AG04449 (cell line): ENCODE measurements at places on chromosomes 3 and 15.

DNA sequence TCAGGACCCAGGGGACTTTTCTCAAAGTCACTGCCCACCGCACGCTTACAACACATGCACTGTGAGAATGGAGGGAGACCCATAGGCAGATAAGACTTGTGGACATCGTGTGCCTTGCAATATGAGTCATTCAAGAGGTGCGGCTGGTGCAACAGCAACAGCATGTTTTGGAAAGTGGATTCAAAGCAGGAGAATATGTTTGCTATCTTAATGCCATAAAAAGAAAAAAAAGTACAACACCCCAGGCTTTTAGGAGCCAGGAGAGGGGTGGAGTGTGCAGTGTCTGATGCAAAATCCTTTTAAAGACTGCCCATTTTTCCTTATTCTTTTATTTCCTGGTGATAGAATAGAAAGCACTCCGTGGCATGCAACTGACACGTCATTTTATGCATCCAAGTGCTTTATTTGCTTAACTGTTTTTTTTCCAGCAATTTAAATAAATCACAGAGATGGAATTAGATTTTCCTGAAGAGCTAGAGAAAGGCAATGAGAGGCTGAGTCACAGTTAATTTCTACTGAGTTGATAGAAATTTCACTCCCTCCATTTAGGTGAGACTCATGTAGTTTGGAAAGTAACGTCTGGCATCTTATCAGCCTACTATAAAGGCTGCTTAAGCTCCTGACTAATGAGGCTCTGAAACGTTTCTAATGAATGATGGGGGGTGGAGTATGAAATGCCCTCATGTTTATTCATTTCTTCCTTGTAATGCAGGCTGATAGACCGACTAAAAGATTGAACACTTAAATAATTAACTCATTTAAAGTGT, 96.4 kb downstream of the NSUN3 start:
- DNase-seq, result no peak

DNA sequence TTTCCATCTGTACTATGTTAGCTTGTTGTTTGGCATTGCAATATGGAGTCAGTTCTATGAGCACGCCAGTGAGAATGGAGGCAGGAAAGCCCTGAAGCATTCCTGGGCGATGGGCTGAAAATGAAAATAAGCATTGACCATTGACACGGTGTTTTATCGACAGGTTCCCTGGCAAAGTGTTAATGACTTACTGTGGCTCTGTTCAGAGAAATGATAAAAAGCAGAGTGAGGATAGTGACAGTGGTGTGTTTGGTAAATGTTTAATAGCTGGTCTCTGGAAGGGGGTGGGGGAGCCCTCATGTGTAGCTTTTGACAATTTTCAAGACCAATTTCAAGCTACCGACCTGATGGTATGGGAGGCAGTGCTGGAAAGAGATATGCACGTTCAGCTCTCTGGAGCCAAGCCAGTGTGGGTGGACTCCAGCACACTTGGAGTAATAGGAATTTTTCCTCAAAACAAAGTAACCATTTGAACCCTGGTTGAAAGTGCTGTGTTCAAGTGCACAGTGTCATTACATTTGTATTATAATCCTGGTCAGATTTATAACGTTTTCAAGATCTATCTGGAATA, 341.7 kb upstream of the ROBO2 start:
- no peak for DNase-seq

GRCh38 chr3:56868706-56869105, 67.0 kb upstream of the ARHGEF3 start:
- DNase-seq, result no peak

DNA sequence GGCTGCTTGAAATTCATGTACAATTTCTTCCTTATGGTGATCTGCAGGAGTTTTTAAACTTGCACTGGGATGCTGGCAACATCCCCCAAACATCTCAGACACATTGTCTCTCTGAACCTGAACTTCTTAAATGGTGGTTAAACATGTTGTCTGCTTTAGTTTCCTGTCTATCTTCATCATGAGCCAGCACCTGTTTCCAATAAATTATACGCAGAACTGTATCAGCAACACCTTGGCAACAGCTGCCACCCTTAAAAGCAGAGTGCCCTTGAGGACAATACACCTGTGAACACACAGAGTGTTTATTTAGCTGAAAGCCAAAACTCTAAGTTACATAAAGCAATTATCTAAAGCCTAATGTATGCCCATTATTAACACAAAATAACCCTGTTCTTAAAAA, 242.9 kb downstream of the WNT5A start:
- no peak for DNase-seq

DNA sequence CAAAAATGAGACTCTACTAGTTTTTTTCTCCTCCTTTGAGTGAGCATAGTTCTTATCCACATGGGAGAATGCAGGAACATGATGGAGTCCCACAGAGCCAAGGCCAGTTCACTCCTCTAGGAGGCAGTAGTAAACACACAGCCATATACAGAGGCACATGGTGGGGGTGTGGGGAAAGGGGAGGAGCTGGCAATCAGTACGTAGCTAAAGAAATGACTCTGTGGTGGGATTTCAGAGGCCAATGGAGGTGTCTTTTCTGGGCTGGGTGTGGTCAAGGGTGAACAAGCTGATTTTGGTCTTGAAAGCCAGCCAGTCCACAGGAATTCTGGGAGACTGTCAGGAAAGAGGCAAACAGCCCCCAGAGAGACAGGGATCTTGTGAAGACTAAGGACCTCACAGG, 6.6 kb upstream of the RAB11A start:
- DNase-seq, result no peak

DNA sequence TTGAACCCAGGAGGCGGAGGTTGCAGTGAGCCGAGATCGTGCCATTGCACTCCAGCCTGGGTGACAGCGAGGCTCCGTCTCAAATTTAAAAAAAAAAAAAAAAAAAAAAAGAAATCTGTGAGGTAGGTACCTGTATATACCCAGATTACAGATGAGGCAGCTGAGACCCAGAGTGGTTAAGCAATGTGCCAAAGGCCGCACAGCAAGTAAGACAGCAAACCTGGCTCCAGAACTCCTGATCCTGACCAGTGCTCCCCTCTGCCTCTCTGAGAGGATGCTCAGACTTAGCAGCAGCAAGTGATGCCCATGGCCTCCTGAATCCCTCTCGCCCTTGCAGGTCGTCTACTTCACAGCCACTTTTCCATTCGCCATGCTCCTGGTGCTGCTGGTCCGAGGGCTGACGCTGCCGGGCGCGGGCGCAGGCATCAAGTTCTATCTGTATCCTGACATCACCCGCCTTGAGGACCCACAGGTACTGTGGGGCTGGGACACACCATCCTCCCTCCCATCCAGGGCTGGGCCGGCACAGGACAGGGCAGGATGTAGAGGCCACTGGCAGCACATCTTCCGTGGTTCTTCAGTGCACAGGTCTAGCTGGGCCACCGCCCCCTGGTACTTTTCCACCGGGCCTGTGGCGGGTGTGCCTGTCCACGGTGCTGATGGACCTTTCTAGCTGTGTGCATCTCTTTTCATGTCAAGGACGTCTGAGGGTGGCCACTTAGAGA, 63.9 kb downstream of the SLC6A6 start:
- DNase-seq, result no peak

DNA sequence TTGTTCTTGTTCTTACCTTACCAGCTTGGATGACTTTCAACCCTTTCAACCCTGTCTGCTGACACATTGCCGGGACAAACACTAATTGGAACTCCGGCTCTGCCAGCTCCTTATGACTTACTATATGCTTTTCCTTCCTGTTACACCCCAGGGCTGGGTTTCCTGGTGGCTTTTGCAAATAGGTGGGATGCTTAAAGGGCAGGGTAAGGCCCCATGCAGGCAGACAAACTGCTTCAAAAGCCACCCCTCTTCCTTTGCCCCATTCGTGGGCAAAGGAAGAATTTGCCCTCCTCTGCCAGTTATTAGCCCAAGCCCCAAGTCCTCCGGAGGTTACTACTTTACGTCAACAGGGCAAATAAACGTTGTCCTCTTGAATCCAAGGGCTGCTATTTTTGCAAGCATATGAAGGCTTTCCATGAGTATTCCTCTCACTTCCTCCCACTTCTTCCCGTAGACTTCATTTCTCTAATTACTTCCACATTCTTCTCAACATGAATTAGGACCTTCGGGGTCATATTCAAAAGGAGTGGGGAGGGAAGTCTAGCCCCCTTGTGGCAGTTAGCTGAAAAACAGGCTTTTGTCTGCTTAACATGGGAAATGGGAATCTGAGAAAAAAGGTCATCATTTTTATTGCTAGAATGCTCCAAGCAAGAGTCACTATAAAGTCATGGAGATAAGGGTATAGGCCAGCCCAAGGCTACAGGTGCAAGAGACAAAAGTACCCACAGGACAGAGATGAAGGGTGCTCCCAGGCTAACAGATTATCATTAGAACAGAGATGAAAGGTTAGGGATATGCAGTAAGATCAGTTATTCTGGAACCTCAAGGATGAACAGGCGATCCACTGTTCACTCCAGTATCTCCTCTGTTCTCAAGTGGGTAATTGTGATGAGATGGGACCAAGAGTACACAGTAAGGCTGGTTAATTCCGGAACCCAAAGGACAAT, 56.3 kb upstream of the FSTL1 start:
- no peak for DNase-seq
